ENCODE measurements at places on chromosomes 6 and 20. TPM values are rescaled to one million over a fixed set of nuclear protein-coding genes. Genes with fewer than 3 reads are reported as not detected.
A peak's percentile ranks its signal among the peaks of the same experiment; 100 is the strongest.

DNA sequence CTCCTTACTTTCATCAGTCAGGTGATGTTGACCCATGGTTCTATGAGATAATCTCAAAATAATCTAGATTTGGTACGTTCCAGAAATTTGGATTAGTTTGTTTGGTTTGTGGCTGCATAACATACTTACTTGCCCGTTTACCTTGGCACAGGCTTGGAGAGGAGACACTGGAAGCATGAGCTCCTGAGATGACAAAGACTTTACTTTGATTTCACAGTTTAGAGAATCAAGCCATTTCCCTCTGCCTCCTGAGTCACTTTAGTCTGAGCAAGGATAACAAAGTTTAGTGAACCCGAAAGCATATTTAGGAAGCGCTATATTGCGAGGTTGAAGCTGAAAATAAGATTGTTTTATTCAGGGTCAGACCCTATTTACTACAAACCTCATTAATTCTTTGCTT lies 643.4 kb downstream of the QKI start:
- no peak overlapping the region for H3K27ac ChIP-seq
- no peaks in the 10 kb centered on the region for H3K4me1 ChIP-seq
- no peaks in the 10 kb centered on the region for H3K36me3 ChIP-seq

DNA sequence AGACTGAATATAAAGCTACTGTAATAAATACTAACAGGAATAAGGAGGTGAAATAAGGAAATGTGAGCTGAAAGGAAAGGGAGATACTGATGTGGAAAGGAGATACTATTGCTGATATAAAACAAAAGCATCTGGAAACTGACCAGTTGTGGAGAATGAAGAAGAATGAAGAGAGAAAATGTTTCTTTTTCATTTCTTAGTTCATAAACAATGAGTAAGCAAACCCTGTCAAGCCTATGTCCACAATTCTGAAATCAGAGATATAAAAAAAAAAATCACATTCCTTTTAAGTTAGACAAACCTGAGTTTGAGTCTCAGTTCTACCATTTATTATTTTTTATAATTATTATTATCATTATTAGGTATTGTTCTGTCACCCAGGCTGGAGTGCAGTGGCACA lies 121.6 kb upstream of the GJE1 start:
- no peaks in the 10 kb centered on the region for H3K36me3 ChIP-seq
- H3K4me1 ChIP-seq: peaks cover 60% of the 10 kb centered on the region
- no peak overlapping the region for H3K4me3 ChIP-seq
- no peaks in the 10 kb centered on the region for H3K27me3 ChIP-seq

GRCh38 chr20:61118429-61119224 lies 133.4 kb upstream of the CDH4 start:
- peaks cover 14% of the 10 kb centered on the region for H3K4me1 ChIP-seq
- no peak for DNase-seq
- H3K27ac ChIP-seq: peak overlapping the region; percentile 66
- no peaks in the 10 kb centered on the region for H3K36me3 ChIP-seq

DNA sequence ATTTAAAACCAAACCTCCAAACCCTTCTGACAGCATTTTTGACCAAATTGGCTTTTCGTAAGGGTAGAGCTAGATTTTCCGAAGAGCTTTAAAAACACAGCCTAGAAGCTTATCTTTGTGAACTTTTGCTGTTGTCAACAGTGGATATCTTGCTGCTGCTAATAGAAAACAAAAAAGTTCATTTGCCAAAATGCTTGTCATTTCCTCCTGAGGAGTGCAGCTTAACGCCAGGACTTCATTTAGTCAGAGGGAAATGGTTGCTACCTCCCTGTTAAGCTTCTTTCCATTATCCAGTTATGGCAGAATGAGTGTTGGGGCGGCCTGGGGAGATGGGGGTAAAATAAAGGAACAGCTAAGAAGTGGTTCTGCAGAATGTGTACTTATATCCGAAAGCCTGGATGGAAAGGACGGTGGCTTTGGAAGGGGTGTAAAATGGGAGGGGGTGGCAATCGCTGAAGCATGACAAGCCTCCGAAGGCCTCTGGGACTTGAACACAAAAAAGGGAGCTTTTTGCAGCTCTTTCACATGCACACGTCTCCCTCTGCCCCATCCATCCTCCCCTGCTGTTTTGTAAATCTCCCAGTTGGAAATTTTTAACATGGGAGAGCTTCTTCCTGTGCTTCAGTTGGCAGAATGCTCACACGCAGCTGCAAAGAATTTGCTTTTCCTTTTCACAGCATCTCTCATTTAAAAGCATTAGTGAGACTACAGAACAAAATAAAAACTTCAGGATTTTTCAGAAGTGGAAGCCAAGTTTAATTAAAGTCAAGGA lies 22.5 kb downstream of the JARID2 start:
- H3K27me3 ChIP-seq: no peaks in the 10 kb centered on the region
- H3K36me3 ChIP-seq: no peaks in the 10 kb centered on the region
- H3K4me1 ChIP-seq: peaks cover 33% of the 10 kb centered on the region
- no peak overlapping the region for H3K27ac ChIP-seq

Gene ZBTB2
- total RNA-seq: 7.1 TPM

Gene ADIG
- not detected for total RNA-seq

Gene ARFGAP1
- total RNA-seq: 68.4 TPM

Gene RBM38
- total RNA-seq: 2.1 TPM

GRCh38 chr20:63125838-63126601 lies 89.9 kb downstream of the YTHDF1 start:
- H3K36me3 ChIP-seq: no peaks in the 10 kb centered on the region
- peaks cover 11% of the 10 kb centered on the region for H3K27me3 ChIP-seq
- no peak overlapping the region for H3K27ac ChIP-seq
- no peak overlapping the region for H3K4me3 ChIP-seq
- H3K4me1 ChIP-seq: no peaks in the 10 kb centered on the region

DNA sequence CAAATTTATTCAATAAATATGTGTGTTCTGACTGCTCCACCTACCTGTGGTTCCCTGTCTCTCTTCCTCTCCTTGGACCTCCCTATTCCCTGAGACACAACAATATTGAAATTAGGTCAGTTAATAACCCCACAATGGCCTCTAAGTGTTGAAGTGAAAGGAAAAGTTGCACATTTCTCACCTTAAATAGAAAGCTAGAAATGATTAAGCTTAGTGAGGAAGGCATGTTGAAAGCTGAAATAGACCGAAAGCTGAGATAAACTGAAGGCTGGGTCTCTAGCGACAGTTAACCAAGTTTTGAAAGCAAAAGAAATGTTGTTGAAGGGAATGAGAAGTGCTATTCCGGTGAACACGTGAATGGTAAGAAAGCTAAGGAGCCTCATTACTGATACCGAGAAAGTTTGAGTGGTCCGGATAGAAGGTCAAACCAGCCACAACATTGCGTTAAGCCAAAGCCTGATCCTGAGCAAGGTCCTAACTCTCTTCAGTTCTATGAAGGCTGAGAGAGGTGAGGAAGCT lies 34.1 kb downstream of the UST start:
- H3K4me1 ChIP-seq: peaks cover 10% of the 10 kb centered on the region
- no peak overlapping the region for H3K4me3 ChIP-seq
- DNase-seq: no peak
- no peaks in the 10 kb centered on the region for H3K27me3 ChIP-seq

Gene CTAGE9
- not detected for total RNA-seq

DNA sequence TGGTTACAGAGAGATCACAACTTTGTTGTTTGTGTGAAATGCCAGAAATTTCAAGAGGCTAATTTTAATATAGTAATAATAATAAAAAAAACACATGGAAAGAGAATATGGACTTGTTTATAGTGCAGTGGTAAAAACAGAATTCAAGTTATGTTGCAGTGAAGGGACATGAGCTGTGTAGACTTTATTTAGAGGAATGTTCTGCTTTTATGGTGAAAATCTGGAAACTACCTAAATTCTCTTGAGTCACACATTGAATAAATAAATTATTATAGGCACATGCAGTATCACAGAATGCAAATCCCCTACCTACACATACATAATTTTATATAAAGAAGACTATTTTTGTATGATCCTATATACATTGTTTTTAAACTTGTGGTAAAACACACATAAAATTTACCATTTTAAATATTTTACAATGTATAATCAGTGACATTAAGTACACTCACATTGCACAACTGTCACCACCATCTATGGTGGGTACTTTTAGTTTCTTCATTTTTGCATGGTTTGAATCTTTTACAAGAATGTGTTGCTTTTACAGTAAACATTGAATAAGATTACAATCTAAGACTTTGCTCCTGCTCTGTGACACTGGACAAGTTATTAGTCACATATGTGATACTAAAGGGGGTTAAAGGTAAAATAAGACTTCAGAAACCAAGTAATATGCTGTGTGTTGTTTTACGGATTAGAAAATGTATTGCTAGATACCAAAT lies 107.4 kb downstream of the B3GAT2 start:
- peaks cover 4% of the 10 kb centered on the region for H3K4me1 ChIP-seq
- no peaks in the 10 kb centered on the region for H3K27me3 ChIP-seq
- no peak overlapping the region for H3K4me3 ChIP-seq
- H3K27ac ChIP-seq: no peak overlapping the region
- no peak for DNase-seq

- peaks cover 13% of the 10 kb centered on the region for H3K4me1 ChIP-seq
- H3K27me3 ChIP-seq: no peaks in the 10 kb centered on the region
- no peak overlapping the region for H3K4me3 ChIP-seq
- no peak for DNase-seq
- peak overlapping the region; percentile 65 for H3K27ac ChIP-seq
- peaks cover 78% of the 10 kb centered on the region for H3K36me3 ChIP-seq
Measured at GRCh38 chr6:30591008-30591407, 19.8 kb downstream of the ABCF1 start.

Gene TRERF1
- 4.7 TPM for total RNA-seq

Gene LY6G6D
- total RNA-seq: not detected

- peak overlapping the region; percentile 100 for H3K27ac ChIP-seq
- peak; percentile 76 for DNase-seq
- H3K4me3 ChIP-seq: peak overlapping the region; percentile 85
- H3K27me3 ChIP-seq: no peaks in the 10 kb centered on the region
- peaks cover 12% of the 10 kb centered on the region for H3K36me3 ChIP-seq
- H3K4me1 ChIP-seq: peaks cover 23% of the 10 kb centered on the region
Measured at GRCh38 chr20:2103461-2104153, 2.0 kb downstream of the STK35 start.

Gene METTL24
- total RNA-seq: 0.29 TPM

GRCh38 chr20:32206760-32207625 lies 550 bp downstream of the PLAGL2 start:
- H3K4me1 ChIP-seq: peaks cover 36% of the 10 kb centered on the region
- H3K4me3 ChIP-seq: peak overlapping the region; percentile 92
- H3K27me3 ChIP-seq: no peaks in the 10 kb centered on the region
- peak; percentile 76 for DNase-seq
- peak overlapping the region; percentile 70 for H3K27ac ChIP-seq
- H3K36me3 ChIP-seq: peaks cover 6% of the 10 kb centered on the region

Gene DDX27
- total RNA-seq: 33.6 TPM

Gene MAP3K4
- total RNA-seq: 31.1 TPM

Gene HMGA1
- total RNA-seq: 59.4 TPM

DNA sequence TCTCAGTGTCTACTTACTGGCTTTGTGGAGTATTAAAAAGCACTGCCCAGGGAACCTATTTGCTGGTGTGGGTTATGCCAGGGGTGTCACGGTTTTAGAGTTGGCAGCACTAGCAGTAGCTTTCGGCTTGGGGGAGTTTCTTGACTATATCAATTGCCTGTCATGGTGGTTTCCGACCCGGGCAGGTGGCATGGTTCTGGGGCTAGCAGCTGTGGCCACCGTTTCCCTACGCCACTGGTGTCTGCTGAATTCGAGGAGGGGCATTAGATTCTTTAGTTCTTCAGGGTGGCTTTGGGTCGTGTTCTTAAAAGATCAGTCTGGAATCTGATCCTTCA lies 55.6 kb upstream of the FOXC1 start:
- peak overlapping the region; percentile 85 for H3K27ac ChIP-seq
- DNase-seq: peak; percentile 59
- peak overlapping the region; percentile 86 for H3K4me3 ChIP-seq
- H3K36me3 ChIP-seq: no peaks in the 10 kb centered on the region
- H3K4me1 ChIP-seq: peaks cover 14% of the 10 kb centered on the region

Gene LGSN
- not detected for total RNA-seq

DNA sequence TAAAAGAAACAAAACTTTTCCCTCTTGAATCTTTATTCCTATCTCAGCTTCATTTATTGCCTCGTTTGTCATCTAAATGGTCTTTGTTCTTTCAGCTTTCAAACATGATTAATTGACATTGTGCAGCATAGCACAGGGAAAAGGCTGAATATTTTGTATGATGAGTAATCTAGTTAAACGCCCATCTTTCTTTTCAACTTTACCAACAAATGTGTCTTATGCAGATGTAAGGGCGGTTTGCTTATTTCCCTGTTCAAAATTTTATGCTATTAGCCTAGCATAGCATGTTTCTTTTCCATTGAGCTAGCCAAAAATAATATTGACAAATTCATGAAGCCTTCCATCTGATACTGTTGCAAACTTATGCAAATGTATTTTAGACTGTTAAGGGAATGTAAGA lies 176.4 kb upstream of the AKAP12 start:
- H3K27ac ChIP-seq: peak overlapping the region; percentile 44
- peak; percentile 87 for DNase-seq
- no peak overlapping the region for H3K4me3 ChIP-seq
- peaks cover 2% of the 10 kb centered on the region for H3K36me3 ChIP-seq
- peaks cover 43% of the 10 kb centered on the region for H3K4me1 ChIP-seq

DNA sequence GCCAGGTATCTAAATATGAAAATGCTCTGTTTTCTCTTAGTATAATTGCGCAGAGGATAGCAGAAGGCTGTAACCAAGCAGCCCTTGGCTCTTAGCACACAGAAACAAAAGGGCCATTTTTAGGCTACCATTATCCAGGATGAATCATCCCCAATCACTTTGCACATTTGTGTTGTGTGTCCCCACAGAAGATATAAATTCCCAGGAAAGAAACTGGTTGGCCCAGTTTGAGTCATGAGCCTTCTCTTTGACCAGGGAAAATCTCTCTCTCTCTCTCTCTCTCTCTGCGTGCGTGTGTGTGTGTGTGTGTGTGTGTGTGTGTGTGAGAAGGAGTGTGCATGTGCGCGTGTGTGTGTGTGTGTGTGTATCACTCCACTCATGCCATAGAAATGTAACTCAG lies 178.5 kb downstream of the FRK start:
- no peak overlapping the region for H3K27ac ChIP-seq
- H3K36me3 ChIP-seq: no peaks in the 10 kb centered on the region
- no peaks in the 10 kb centered on the region for H3K27me3 ChIP-seq
- no peaks in the 10 kb centered on the region for H3K4me1 ChIP-seq
- DNase-seq: no peak
- no peak overlapping the region for H3K4me3 ChIP-seq

Gene PRR18
- 0.29 TPM for total RNA-seq

Gene DEFB121
- total RNA-seq: not detected

Gene PROKR2
- not detected for total RNA-seq

GRCh38 chr6:142940487-142940886 lies 4.5 kb downstream of the HIVEP2 start:
- H3K4me1 ChIP-seq: peaks cover 38% of the 10 kb centered on the region
- no peak for DNase-seq
- no peaks in the 10 kb centered on the region for H3K36me3 ChIP-seq
- peak overlapping the region; percentile 9 for H3K4me3 ChIP-seq
- H3K27me3 ChIP-seq: no peaks in the 10 kb centered on the region
- peak overlapping the region; percentile 69 for H3K27ac ChIP-seq

DNA sequence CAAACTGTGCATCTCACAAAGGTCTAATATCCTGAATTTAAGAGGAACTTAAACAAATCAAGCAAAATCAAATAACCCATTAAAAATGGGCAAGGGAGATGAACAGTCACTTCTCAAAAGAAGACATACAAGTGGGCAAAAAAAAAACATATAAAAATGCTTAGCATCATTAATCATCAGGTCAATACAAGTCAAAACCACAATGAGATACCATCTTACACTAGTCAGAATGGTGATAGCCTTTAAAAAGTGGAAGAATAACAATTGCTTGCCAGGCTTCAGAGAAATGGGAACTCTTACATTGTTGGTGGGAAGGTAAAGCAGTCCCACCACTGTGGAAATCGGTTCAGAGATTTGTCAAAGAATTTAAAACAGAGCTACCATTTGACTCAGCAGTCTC lies 646.7 kb upstream of the PTCHD4 start:
- H3K27ac ChIP-seq: no peak overlapping the region
- H3K4me3 ChIP-seq: no peak overlapping the region
- no peaks in the 10 kb centered on the region for H3K4me1 ChIP-seq
- no peak for DNase-seq

Gene CST5
- not detected for total RNA-seq

Gene TXLNB
- 0.59 TPM for total RNA-seq

Gene EPB41L1
- 26.8 TPM for total RNA-seq
